ENCODE measurements at places on chromosomes 4 and X.

- peak; percentile 39 for DNase-seq
Observed at GRCh38 chrX:118272242-118272641, 73.7 kb upstream of the WDR44 start.

DNA sequence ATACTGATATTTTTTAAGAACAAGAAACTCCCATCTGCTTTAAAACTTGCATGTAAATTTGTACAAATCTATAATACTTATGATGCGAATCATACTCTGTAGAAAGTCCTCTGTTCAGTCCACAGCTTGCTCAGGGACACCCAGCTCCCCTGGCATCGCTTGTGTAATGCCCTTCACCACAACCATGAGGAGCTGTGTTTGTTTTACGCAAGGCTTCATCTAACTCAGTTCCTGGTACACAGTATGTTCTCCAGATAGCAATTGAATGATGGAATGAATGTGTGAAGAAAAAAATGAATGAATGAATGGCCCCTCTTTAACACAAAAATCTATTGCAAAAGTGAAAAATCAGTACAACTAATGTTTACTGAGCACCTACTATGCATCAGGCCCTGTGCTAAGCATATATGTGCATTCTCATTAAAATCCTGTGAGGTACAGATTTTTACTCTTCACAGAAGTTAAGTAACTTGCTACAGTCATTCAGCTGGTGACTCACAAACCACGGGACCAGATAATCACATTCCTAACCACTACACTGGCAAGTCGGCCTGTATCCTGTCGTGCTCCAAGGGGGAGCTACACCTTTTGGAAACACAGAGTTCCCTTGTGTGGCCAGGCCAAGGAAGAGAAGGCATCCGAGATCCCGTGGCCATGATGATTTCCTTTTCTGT is 58.7 kb upstream of the KDR start:
- no peak for DNase-seq

DNA sequence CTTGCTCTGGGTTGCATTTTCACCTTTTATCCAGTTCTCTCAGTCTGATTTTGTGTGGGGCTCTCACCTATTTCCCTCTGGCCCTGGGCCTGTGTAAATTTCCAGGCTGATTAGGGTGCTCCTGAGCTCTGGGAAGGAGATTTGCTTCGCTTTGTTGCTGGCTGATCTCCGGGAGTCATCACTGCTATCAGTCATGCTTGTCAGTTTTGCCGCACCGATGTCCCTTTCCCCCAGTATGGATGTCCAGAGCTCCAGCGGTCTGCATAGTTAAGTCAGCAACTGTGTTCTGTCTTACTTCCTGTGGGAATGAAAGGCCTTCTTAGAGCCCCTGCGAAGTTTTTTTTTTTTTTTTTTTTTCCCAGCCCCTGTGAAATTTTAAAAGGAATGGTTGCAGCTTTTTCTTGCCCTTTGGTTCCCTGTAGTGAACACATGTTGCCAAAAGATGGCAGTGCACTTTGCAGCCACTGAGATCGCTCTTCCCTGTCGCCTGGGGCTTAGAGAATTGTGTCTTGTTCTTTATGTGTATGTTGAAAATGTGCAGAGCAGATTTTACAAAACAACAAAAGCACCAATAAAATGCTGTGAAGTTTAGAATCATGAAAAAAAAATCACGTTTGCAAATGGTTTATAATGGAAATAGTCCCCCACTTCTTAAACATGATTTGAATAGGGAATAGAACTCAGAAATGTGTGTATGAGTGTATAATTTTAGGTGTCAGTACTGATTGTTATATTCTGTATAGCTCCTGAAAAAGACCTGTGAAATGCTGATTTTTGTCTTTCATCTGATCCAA is 109.1 kb upstream of the SLC4A4 start:
- DNase-seq = peak; percentile 89

- no peak for DNase-seq
Observed at GRCh38 chr4:77797239-77797638, 21.9 kb downstream of the CNOT6L start.

DNA sequence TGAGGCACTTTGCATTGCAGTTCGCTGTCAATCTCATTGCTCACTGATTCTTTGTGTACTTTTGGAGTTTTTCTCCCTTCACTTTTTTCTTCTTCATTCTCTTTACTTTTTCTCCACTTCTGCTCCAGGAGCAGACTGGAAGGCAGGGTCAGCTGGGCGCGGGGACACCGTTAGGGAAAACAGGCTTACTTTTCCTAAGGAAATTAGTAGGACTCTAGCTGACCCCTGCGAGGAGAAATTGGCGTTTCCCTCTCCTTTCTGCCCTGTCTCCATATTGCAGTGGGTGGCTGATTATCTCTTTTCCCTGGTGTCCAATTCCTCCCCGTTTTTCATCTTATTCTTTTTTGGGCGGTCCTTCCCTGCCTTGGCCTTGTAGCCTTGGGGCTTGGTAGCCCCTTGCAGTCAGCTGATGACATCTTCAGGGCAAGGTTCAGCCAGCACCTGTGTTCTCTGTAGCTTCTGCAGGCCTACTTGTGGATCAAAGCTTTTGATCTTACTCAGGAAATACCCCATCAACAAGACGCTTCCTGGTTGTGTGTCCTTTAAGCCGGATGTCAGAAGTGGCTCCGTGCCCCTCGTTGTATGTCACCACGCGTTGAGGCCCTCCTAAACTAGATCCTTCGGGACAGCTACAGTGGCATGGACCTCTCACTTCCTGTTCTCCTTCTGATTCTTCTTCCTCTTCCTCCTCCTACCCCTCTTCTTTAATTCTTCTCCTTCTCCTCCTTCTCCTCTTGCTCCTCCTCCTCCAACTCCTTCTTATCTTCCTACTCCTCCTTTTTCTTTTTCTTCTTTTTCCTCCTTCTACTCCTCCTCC is 36.1 kb downstream of the NBDY start:
- no peak for DNase-seq

DNA sequence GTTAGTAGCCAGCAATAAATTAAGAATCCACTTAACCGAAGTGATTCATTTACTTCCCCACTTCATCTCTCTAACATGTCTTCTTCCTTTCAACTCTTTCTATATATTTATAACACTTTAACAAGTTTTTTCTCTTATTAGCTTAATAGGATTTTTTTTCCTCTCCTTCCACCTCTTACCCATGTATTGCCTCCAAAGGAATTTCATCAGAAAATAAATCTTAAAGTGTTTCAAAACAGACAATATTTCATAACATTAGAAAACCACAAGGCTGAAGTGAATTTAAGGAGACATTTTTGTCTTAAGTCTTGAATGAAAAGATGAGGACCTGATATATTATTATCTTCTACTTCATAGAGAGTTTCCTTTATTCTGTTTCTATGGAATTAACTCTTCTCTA is 101.5 kb downstream of the PDGFC start:
- DNase-seq = no peak

GRCh38 chrX:128759745-128760144 is 707.5 kb upstream of the ACTRT1 start:
- no peak for DNase-seq

GRCh38 chr4:39596971-39597370 is 41.7 kb downstream of the SMIM14 start:
- DNase-seq = no peak

GRCh38 chrX:1444561-1445500 is 7.9 kb downstream of the ASMTL start:
- no peak for DNase-seq

GRCh38 chr4:153223930-153224329 is 19.7 kb downstream of the TRIM2 start:
- peak; percentile 49 for DNase-seq

DNA sequence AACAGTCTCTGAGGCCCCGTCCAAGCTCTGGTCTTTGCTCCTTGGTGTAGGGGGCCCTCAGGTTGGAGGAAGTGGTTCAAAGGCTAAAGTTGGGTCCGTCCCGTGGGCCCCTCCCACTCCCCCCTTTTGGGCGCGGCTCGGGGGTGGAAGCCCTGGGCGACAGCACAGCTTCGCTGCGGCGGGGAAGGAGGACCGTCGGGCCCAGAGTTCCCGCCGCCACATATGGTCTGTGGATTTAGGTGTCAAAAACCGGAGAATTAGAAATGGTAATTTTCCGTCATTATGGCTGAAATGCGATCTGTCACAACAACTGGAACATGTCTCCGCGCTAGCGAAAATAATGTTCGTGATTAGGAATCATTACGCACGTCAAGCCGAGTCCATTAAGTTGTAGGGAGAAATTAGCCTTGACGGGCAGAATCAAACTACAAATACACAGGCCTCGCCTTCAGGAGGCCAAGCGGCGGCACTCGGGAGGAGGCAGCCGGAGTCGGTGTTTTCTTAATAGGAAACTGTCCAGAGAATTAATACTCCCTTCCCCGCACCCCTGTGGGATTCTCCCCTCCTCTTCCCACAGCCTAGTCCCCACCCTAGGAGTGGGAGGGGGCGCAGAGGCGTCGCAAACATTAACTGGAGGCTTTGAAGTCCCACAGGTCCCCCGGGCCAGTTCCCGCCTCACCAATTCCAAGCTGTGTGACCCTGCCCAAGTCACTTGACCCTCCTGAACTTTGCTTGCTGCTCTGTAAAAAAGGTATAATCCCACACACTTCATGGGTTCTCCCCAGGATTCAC is 15.0 kb downstream of the NKX3-2 start:
- no peak for DNase-seq

GRCh38 chr4:140935254-140935653 is 179.1 kb upstream of the TBC1D9 start:
- peak; percentile 94 for DNase-seq

DNA sequence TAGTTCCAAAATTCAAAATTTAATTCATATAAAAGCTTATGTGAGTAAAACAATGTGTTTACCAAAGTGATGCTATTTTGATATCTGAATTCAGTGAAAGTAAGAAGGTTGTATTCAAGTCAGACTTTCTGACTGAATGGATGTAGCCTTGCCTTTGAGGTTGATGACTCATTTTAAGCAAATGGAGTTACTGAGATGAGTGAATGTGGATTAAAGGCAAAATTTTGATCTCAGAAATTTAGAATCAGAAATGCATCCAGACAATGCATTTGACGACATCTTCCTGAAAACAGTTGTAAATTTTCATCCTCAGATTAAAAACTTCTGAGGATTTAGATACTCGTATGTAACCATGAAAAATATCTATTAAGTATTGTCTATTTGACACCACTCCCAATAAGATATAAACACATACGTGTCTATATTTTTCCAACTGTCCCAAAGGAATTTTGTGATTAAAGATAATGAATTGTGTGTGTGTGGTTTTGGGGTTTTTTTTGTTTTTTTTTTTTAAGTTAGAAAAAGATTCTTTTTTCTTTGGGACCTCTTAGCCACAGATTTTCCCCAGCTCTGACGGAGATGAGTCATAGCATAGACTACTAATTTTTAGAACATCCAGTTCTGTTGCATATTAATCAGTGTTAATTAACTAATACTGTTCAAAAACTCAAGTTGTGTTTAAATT is 34.4 kb downstream of the NFKB1 start:
- no peak for DNase-seq

- no peak for DNase-seq
Observed at GRCh38 chr4:123939621-123940020, 543.0 kb downstream of the SPRY1 start.

GRCh38 chrX:132463411-132463810 is 25.4 kb downstream of the MBNL3 start:
- no peak for DNase-seq

GRCh38 chr4:75919920-75920319 is 17.7 kb upstream of the PPEF2 start:
- DNase-seq = peak; percentile 55

- peak; percentile 59 for DNase-seq
Observed at GRCh38 chr4:3041192-3042142, 32.9 kb downstream of the HTT-AS start.

- DNase-seq = no peak
Observed at GRCh38 chr4:109511414-109511813, 48.6 kb upstream of the MCUB start.

- DNase-seq = no peak
Observed at GRCh38 chr4:2337131-2337723, 75.3 kb upstream of the MXD4 start.

- DNase-seq = no peak
Observed at GRCh38 chrX:68826113-68826980, 2.5 kb upstream of the EFNB1 start.

DNA sequence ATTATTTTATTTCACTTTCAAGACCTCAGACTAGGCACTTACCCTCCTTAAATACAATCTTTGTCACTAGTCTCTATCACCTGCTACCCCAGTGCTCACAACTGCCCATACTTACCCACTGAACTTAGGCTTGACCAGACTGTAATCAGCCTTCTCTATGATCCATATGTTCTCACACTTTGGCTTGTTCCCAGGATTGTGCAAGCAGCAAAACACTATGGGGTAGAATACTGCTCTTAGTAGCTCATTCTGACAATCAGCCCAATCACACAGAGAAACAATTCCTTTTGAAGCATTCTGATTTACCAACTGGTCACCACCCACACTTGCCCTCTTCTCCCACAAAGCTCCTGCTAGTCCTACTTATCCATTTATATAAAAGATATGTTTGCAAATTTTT is 878.3 kb downstream of the FSTL5 start:
- peak; percentile 59 for DNase-seq

DNA sequence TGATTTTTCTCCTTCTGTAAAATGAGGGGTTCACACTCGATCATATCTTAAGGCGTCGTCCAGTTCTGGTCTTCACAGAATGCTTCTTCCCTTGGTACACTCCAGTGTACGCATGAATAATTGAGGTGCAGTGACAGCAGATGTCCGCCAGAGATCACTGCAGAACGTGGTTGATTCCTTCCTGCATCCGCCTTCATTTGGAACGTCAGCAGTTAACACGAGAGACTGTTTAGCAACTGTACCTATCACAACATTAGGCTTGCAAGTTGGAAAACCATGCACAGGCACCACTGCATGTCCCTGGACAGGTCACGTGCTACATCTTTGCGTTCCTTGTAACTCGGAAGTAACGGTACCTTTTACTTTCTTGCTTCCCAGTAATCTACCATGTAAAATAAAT is 66.0 kb upstream of the GEMIN8 start:
- peak; percentile 76 for DNase-seq

- DNase-seq = no peak
Observed at GRCh38 chr4:40511036-40511614, 118.5 kb downstream of the RBM47 start.

Data from lung (tissue), 17 donors.